Stimulated activated CD8-positive, alpha-beta memory T cell treated with anti-CD3 and anti-CD28 coated beads, Interleukin-7, amount 100 ng/mL, for 1 hour (primary cell): ENCODE measurements at places on chromosomes 1 and 21.

DNA sequence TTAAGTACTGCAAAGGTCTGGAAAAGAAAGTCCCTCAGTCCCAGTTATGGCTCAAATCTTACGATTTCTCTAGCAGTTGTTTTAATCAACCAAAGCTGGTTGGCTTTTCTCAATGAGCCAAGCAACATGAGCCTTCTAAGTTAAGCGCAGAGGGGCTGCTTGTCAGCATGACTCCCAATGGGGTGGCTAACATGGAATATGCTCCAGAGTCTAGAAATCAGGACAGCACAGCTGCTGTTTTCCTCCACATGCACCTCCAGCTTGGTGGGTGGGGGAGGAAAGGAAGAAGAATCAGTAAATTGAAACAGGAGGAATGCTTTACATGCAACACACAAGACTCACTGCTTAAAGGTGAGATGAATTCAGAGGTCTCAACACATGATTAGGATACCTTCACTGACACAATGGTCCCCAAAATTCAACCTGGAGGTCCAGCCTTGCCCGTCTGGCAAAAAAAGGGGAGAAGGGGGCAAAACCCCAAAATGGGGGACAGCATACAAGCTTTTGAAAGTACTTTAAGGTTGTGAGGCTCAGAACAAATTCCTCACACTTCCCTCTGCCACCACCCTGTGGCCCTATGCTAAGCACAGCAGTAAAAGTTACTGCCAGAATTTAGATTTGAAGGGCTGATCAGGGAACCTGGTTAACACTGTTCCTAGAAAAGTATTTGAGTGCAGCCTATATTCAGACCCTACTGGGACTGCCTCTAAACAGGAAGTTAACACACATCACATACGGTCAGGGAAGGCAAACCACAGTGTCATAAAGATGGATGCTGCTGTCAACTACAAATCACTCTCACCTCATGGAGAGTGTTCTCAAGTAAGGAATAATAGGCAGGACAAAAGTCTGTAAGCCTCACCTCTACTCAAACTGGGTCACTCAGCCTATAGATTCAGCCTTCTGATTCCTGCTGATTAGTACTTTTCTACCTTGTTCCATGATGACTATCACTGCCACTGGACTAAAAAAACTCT lies 2.6 kb downstream of the GATAD2B start:
- DNase-seq: no peak

DNA sequence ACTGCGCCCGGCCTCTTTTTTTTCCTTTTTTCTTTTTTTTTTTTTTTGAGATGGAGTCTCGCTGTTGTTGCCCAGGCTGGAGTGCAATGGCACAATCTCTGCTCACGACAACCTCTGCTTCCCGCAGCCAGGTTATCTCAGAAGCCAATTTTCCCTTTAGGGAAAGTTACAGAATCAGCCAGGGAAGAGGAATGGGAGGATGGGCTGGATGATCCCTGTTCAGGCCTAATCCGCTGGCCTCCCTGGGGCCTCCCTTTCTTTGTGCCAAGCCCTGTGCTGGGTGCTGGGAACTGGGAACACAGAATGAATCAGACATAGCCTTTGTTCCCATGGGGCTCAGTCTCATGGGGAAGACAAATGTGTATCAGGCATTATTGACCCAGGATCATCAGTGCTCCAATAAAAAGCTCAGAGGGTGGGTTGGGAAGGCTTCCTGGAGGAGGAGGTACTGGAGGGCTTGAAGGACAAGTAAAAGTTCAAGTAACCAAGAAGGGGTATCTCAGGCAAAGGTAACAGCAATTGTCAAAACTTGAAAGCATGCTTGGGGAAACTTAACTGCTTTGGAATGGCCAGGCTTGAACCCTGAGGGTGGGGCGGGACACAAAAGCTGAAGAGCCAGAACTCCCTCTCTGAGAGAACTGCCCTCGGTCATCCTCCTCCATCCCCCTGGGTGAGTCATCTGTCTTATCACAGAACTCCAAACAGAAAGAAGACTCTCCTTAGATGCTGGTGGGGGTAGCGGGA lies 14.3 kb downstream of the ECHDC2 start:
- DNase-seq: no peak

GRCh38 chr1:230611128-230611877 lies 31.0 kb upstream of the COG2 start:
- no peak for DNase-seq

DNA sequence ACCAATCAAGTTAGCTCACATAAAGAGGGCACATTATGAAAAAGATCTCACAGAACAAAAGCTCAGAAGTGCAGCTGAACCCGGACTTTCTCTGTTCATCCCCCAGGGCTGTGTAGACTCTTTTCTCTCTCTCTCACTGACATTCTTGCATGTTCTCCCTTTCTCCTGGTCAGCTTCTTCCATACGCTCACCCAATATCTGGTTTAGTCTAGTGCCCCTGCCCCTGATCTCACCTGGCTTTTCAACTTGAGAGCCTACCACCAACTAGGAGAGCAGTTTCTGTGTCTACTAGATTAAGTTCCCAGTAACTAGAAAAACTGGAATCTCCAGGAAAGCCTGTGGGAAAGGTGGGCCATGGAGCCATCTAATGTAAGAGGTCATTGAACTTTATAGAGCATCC lies 126.9 kb upstream of the GRIK3 start:
- no peak for DNase-seq

DNA sequence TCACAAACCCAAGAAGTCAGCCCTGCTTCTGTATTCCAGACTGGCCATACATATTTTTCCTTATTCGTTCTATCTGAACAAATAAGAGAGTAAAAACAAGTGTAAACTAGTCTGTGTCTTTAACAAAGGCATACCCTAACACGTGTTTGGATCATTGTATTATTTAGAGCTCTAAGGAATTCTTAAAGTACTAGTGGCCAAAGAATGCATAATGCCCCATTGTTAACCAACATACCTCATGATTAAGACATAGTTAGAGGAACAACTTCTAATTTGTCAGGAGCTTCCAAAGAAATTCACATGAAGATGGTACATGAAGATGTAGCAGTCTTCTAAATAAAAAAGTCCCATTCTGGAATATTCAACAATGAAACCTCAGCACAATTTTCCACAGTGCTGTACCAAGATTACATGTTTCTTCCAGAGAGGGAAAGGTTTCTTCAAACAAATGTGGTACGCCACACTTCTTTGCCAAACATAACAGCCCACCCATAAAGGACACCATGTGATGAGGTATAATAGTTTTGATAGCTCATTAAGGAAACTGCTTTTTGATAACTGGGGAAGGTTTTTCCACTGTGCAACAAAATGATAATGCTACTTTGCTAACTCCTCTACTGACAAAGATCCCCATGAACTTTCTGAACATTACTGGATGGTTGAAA lies 5.0 kb downstream of the PALMD start:
- no peak for DNase-seq

DNA sequence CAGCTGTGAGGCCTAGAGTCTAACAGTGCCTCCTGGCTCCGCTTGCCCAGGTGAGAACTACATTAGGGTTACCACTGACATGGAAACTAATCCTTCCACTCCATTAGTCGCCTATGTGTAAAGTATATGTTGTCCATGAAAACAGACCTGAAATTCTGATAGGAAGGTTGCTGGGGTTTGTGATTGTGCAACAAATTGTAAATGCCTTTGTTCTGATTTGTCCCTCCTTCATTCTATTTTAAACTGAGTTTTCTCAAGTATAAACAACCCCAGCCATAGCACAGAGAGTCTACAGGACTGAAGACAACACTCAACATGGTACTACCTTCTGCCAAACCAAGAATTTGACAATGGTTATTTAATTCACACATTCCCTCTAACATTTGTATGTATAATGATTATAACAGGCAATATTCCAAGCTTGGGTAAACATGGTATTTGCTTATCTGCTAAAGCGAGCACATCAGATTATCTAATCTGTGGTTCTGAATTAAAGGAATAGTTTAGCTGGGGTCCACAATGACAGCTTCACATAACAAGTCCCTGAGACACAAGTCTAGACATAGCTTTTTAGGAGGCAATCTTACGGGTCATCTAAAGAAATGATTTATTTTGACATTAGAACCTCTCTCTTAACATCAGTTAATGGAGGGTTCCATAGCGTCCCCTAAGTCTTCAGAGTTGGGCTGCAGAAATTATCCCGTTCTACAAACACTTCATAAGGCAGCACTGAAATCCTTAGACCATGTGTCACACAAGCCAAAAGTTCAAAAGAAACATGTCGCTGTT lies 633.0 kb downstream of the SMYD3 start:
- no peak for DNase-seq

GRCh38 chr1:219503604-219504003 lies 109.3 kb downstream of the ZC3H11B start:
- no peak for DNase-seq

GRCh38 chr1:15410223-15410883 lies 665 bp downstream of the EFHD2 start:
- no peak for DNase-seq

- DNase-seq: no peak
Measured at GRCh38 chr21:29271927-29272333, 26.8 kb upstream of the BACH1 start.

DNA sequence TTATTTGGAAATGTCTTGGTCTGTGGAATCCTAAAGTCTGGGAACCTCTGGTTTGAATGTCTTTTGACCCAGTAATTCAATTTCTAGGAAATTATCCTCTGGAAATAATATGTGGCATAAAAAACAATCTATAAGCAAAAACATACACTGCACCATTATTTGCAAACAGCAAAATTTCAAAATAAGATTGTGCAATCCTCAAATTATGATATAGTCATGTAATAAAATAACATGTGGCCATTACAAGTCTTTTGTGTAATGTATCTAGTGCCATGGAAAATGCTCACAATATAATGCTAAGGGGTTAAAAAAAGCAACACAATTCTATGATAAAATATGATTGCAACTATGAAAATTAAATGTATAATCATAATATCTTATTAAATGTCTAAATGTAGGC lies 312.9 kb upstream of the RUNX1 start:
- no peak for DNase-seq

DNA sequence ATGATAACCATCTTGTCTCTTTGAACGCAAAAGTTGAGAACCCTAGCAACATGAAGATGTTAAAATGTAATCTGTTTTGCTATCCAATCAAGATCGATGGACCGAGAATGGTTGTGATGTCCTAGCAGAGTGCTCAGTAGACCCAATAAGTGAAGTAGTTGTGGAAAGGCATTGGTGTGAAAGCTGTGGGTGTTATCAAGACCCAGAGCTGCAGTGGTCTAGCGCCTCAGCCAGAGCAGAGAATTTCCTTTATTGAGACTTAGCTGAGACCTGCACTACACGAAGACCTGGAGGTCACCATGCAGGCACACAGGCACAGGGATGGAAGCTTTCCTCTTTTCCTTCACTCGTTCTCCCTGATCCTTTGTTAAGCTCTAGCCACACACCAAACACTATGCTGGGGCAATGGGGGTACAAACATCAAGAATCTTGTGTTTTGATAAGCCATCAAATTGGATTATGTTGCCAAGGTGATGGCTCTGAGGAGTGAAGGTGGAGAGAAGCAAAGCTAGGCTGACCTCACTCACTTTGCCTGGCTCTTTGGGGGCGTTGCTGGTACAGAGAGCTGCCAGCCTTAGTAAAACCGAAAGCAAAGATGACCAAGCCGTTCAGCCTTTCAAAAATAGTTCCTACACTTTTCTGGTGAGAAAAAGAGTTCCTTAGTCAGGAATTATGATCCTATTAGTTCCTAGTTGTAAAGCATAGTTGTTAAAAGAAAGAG lies 24.1 kb downstream of the METTL13 start:
- DNase-seq: no peak

DNA sequence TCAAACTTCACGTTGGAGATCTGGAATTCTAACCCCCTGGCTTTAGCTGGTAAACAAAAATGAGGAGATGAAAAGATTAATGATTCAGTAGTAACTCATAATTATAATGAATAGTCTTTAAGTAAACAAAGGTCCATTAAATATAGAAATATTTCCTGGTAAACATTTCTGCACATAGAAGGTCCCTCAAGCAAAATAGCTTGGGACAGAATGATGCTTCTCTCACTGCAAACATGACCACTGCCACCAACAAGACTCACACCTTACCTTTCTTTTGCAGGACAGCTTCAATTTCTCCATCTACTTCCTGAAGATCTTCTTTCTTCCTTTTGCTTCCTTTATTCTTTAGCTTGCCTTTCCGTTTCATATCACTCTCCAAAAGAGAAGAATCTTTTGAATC lies 25.2 kb downstream of the NVL start:
- DNase-seq: no peak

GRCh38 chr1:3911981-3912808 lies 12.1 kb upstream of the C1orf174 start:
- DNase-seq: no peak

GRCh38 chr1:206496131-206496793 lies 11.1 kb upstream of the RASSF5 start:
- no peak for DNase-seq

DNA sequence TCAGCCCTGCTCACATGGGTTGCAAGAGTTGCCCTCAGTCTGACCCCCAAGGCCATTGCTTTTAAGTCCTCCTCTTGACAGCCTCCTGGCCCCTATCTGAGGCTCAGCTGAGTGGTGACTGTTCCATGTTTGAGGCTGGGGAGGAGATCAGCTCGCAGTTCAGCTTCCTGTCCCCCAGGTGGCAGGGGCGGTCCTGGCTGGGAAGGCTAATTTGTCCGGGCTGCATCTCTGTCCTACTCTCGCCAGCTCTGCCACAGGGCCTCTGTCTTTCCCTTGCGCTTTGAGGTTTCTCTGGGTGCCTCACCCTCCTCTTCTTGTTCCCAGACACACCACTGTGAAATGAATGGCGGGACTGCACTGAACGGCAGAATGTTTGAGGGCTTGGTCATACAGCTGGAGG lies 157.3 kb downstream of the KCNJ6 start:
- no peak for DNase-seq

DNA sequence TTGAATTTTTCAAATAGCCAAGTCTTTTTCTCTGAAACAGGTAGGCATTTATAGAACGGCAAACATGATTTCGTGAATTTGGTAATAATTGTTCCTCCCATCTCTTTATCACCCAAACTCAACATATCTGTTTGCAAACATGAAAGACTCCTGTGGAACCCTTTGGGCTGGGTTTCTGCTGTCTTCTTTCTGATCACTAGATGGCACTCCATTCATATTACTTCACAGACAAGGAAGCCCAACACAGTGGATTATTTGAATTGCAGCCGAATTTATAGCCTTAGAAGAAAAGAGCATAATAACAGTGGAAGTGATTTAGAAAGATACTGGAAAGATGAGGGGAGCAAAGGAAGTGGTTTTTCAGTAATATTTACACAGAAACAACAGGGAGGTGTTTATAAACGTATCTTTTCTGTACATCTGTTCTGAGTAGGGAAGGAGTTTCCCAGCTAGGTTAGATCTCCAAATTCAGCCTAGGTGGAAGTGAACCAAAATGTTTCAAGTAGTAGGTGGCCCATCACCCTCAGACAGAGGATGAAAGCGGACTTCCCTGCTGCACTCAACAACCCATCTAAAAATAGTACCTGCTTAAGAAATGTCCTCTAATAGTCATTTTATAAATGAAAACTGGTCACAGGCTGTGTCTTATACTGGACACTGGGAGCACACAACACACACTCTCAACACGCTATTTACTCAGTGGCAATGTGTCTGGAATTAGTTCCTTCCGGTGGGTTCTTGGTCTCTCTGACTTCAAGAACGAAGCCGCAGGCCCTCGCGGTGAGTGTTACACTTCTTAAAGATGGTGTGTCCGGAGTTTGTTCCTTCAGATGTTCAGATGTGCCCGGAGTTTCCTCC lies 67.6 kb downstream of the MAP3K21 start:
- DNase-seq: no peak

GRCh38 chr1:59294423-59294822 lies 2.5 kb upstream of the FGGY start:
- DNase-seq: no peak
